ENCODE measurements at places on chromosomes 3 and 15.

DNA sequence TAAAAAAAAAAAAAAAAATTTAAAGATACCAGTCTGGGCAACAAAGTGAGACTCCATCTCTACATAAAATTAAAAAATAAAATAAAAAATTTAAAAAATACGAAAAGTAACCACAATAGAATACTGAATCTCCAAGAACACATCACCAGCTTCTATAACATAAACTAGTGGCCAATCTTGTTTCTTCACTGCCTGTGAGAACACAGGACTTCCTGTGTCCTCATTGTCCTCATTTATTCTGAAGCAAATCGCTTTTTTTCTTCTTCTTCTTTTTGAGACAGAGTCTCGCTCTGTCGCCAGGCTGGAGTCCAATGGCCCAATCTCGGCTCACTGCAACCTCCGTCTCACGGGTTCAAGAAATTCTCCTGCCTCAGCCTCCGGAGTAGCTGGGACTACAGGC is 28.6 kb upstream of the RAB7A start:
- no peak for DNase-seq

GRCh38 chr3:63961891-63962290 is 49.7 kb upstream of the SCAANT1 start:
- no peak for DNase-seq

DNA sequence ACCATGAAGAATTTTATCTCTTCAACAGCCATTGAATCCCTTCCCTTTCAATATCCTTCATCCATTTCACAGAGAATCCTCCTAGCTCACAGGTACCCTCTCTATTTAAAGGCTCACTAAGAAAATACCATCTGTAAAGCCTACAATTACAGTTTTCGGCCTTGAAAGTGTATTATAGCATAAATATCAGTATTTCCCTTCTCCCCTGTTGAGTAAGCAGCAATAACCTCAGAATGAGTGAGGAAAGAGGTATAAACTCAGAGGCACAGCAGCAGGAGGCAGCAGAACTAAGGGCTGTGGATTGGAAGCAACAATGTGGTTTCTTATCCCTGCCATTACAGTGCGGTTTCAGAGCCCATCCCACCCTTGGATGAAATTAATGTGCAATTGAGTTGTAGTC is 360.6 kb upstream of the ATP10A start:
- DNase-seq, result no peak

- DNase-seq, result no peak
These were observed 19.6 kb downstream of the TIMP4 start for GRCh38 chr3:12139111-12139511.

- DNase-seq, result no peak
These were observed 6.4 kb downstream of the C3orf52 start for GRCh38 chr3:112092496-112093179.

GRCh38 chr3:195746346-195746745 is 25.6 kb downstream of the MUC20 start:
- no peak for DNase-seq

GRCh38 chr3:37987315-37987697 is 3.3 kb upstream of the VILL start:
- no peak for DNase-seq

- no peak for DNase-seq
These were observed 85.0 kb downstream of the FOXP1 start for GRCh38 chr3:71498543-71498942.

DNA sequence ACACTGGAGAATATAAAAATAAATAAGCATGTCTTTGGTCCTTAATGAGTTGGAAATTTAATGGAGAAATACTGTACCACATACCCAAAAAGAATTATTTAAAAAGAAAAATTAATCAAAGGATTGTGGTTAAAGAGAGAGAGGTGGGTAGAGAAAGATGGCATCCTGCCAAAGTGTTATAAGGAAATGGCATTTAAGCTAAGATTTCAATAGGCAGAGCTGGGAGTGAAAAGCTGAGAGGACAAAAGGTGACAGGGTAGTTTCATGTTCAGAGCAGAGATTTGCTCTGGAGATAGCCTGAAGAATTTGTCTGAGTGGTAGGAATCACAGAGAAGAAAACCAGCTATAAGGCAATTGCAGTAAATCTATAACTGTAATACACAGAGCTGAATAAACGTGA is 181.0 kb downstream of the SI start:
- no peak for DNase-seq

GRCh38 chr15:71728881-71729280 is 81.5 kb upstream of the NR2E3 start:
- DNase-seq, result no peak

- DNase-seq, result no peak
These were observed 72.6 kb downstream of the SAMMSON start for GRCh38 chr3:70072180-70072579.

GRCh38 chr3:9316881-9317361 is 45.9 kb upstream of the THUMPD3 start:
- no peak for DNase-seq

DNA sequence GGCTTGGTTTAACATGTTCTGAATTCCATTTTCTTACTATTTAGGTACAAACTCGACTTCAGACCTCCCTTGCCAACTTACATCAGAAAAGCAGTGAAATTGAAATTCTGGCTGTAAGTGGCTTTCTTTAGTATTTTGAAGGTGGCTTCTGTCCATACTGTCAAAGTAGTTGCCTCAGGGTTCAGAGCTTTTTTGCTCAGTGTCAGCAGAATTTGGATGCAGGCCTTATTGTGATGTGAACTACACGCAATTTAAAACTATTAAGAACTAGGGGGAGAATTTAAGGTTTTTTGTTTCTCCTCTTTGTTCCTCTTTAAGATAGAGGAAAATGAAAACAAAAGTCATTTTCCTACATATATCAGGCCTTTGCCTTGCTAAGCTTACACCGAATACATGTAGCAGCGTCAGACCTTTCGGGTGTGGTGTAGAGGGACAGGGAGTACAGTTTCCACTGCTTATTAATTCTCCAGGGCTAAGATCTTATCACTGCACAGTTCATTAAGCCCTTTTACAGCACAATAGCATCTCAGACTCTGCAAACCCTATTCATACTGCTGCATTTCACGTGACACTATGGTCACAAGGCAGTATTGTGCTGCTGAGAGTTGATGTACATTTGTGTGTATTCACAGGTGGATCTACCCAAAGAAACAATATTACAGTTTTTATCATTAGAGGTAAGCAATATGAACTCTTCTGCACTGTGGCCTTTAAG is 6.7 kb downstream of the SRP14 start:
- DNase-seq, result no peak

DNA sequence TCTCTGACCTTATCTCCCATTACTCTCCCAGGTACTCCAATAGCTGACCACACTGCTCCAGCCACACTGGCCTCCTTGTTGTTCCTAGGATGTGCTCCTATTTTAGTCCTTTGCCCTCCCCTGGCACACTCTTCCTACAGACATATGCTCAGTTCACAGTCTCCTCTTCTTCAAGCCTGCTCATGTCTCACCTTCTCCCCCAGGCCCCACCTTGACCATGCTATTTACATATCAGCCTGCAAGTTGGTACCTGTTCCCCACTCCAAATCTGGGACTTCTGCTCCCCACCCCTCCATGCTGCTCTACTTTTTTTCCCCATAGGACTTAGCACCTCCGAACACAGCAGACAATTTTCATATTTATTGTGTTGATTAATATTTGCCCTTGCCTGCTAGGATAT is 84.9 kb upstream of the BCL6 start:
- DNase-seq, result no peak

- no peak for DNase-seq
These were observed 36.9 kb upstream of the TRIM59 start for GRCh38 chr3:160486459-160486869.
